Activated T-cell treated with anti-CD3 and anti-CD28 coated beads, Interleukin-2, amount 50 U/mL, for 24 hours (primary cell): ENCODE measurements at places on chromosomes 7 and 10.

DNA sequence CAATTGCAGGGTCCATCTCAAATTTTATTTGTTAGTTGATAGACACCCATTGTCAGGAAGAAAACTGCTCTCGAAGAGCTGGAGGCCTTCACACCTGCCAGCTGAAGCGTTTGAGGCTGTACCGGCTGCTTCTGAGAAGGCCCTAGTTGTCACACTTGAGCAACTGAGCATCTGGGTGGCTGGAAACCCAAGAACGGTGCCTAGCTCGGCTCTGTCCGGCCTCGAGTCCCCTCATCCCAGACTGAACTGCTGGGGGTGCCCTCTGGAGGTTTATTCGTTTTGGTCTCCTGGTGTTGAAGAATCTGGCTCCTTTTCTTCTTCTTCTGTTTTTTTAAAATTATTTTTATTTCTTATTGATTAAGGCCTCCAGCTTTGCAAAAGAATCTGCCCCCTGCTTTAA is 59.3 kb upstream of the EXOC6 start:
- H3K36me3 ChIP-seq = no peaks in the 10 kb centered on the region
- H3K27me3 ChIP-seq = peaks cover 27% of the 10 kb centered on the region
- no peaks in the 10 kb centered on the region for H3K4me1 ChIP-seq

DNA sequence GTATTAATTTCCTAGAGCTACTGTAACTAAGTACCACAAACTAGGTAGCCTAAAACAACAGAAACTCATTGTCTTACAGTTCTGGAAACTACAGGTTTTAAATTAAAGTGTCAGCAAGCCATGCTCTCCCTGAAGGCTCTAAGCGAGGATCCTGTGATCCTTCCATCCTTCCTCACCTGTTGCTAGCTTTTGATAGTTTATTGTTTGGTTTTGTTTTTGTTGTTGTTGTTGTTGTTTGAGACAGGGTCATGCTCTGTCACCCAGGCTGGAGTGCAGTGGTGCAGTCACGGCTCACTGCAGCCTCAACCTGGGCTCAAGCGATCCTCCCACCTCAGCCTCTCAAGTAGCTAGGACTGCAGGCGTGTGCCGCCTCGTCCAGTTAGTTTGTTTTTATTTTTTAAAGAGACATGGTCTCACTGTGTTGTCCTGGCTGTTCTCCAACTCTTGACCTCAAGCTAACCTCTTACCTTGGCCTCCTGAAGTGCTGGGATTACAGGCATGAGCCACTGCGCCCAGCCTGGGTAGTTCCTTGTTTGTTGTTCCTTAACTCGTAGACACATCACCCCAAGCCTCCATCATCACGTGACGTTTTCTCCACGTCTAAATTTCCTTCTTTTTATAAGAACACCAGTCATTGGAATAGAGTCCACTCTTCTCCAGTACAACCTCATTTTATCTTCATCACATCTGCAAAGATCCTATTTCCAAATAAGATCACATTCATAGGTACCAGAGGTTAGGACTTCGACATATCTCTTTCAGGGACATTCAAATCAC is 109.1 kb downstream of the AKR1D1 start:
- no peak overlapping the region for H3K4me3 ChIP-seq
- H3K27me3 ChIP-seq = peaks cover 5% of the 10 kb centered on the region
- no peak for DNase-seq

GRCh38 chr10:49037187-49037586 is 78.1 kb downstream of the VSTM4 start:
- no peak overlapping the region for H3K27ac ChIP-seq
- H3K36me3 ChIP-seq = no peaks in the 10 kb centered on the region
- no peak for DNase-seq

GRCh38 chr7:82122275-82122674 is 321.3 kb downstream of the CACNA2D1 start:
- DNase-seq = no peak
- H3K27me3 ChIP-seq = no peaks in the 10 kb centered on the region
- H3K4me1 ChIP-seq = no peaks in the 10 kb centered on the region
- H3K4me3 ChIP-seq = no peak overlapping the region

- DNase-seq = no peak
- no peak overlapping the region for H3K27ac ChIP-seq
- H3K4me1 ChIP-seq = peaks cover 8% of the 10 kb centered on the region
- H3K4me3 ChIP-seq = no peak overlapping the region
- H3K36me3 ChIP-seq = no peaks in the 10 kb centered on the region
These were observed 46.0 kb downstream of the PRKAR2B start for GRCh38 chr7:107090457-107090856.

DNA sequence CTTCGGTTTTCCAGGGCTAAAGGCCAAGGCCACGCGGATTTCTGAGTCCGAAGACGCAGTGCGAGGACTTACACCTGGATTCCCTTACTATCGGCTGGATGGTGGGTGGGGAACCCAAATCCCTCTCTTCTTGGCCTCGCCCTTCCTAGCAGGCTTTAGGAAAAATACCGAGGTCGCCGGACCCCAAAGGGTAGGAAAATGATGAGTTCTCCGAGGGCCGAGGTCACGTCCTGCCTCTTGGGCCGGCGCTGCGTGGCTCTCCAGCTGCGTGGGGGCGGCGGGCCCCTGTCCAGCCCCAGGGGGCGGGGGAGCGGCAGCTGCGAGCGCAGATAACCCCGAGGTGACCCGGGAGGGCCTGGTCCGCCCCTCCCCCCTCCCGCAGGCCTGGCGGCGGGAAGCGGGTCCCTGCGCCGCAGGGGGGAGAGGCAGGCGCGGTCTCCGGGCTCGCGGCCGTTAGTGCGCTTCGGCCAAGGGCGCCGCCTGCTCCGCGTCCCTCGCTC is 805 bp upstream of the HMX3 start:
- no peak overlapping the region for H3K27ac ChIP-seq
- H3K4me1 ChIP-seq = peaks cover 47% of the 10 kb centered on the region
- peak overlapping the region; percentile 66 for H3K4me3 ChIP-seq
- no peaks in the 10 kb centered on the region for H3K36me3 ChIP-seq

DNA sequence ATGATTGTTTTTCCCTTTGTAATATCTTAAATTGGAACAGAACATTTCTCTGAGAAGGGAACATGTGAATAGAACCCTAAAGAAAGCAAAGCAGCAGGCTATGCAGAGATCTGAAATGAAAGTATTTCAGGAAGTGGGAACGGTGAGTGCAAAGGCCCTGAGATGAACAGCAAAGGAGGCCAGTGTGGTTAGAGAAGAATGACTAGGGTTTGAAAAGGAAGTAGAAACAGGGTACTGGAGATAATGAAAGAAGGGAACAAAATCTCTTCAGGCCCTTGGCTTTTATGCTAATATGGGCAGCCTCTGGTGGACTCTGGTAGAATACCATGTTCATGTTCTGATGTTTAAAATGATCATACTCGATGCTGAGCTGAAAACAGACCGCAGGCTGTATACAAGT is 22.2 kb downstream of the ARHGAP21 start:
- H3K4me1 ChIP-seq = peaks cover 9% of the 10 kb centered on the region
- H3K36me3 ChIP-seq = no peaks in the 10 kb centered on the region
- H3K4me3 ChIP-seq = no peak overlapping the region
- H3K27me3 ChIP-seq = no peaks in the 10 kb centered on the region

- no peaks in the 10 kb centered on the region for H3K36me3 ChIP-seq
- no peaks in the 10 kb centered on the region for H3K4me1 ChIP-seq
- no peak overlapping the region for H3K27ac ChIP-seq
- H3K27me3 ChIP-seq = no peaks in the 10 kb centered on the region
- no peak overlapping the region for H3K4me3 ChIP-seq
These were observed 31.1 kb downstream of the ADAM12 start for GRCh38 chr10:126357169-126357568.

- DNase-seq = no peak
- H3K4me3 ChIP-seq = no peak overlapping the region
- H3K27ac ChIP-seq = no peak overlapping the region
- peaks cover 11% of the 10 kb centered on the region for H3K27me3 ChIP-seq
These were observed 23.5 kb upstream of the ABLIM1 start for GRCh38 chr10:114681542-114681941.

DNA sequence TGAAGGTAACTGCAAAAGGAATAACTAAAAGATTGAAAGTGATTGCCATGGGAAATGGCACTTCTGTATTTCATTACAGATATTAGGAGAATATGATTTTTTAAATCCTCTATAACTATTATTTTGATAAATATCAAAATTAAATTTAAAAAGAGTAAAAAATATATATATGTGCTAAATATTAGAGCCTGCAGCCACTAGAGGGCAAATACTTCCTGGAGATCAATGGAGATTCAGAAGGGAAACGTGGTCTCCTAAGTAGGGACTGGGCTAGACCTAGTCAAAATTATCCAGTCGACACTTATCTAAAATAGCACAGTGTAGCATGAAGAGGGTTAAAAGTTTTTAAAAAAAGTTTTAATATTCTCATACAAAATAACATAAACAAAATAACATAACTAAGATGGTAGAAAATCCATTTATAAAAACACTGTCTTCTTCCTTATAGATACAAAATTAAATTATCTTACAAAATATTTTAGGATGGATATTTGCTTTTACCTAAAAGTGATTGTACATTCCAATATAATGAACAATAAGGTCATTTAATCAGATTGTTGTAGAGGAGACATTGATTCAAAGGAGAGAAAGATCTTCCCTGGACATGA is 434.3 kb downstream of the MDFIC start:
- H3K4me3 ChIP-seq = no peak overlapping the region
- DNase-seq = no peak
- no peaks in the 10 kb centered on the region for H3K27me3 ChIP-seq

- no peaks in the 10 kb centered on the region for H3K27me3 ChIP-seq
- no peaks in the 10 kb centered on the region for H3K36me3 ChIP-seq
- DNase-seq = no peak
- no peaks in the 10 kb centered on the region for H3K4me1 ChIP-seq
- H3K4me3 ChIP-seq = no peak overlapping the region
These were observed 23.9 kb upstream of the CYP2C19 start for GRCh38 chr10:94738588-94738987.
